ENCODE measurements at places on chromosomes 4 and X.

- no peak for DNase-seq
These were observed 98.8 kb upstream of the SPRY1 start for GRCh38 chr4:123297836-123298235.

- DNase-seq = no peak
These were observed 56.2 kb upstream of the S100G start for GRCh38 chrX:16593801-16594200.

DNA sequence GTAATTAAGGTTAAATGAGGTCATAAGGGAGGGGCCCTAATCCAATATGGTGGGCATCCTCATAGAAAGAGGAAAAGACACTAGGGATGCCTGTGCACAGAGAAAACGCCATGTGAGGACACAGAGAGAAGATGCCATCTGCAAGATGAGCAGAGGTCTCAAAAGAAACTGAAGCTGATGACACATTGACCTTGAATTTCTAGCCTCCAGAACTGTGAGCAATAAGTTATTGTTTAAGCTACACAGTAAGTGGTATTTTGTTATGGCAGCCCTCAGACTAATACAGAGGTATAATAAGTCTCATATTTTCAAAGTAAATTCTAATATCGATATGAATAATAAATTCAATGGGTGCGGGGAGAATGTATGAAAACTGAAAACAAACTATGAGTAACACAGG is 169.9 kb downstream of the UGT8 start:
- no peak for DNase-seq

GRCh38 chr4:2913168-2913567 is 50.0 kb downstream of the NOP14 start:
- DNase-seq = no peak

GRCh38 chr4:140499391-140499790 is 1.3 kb upstream of the MGAT4D start:
- no peak for DNase-seq

DNA sequence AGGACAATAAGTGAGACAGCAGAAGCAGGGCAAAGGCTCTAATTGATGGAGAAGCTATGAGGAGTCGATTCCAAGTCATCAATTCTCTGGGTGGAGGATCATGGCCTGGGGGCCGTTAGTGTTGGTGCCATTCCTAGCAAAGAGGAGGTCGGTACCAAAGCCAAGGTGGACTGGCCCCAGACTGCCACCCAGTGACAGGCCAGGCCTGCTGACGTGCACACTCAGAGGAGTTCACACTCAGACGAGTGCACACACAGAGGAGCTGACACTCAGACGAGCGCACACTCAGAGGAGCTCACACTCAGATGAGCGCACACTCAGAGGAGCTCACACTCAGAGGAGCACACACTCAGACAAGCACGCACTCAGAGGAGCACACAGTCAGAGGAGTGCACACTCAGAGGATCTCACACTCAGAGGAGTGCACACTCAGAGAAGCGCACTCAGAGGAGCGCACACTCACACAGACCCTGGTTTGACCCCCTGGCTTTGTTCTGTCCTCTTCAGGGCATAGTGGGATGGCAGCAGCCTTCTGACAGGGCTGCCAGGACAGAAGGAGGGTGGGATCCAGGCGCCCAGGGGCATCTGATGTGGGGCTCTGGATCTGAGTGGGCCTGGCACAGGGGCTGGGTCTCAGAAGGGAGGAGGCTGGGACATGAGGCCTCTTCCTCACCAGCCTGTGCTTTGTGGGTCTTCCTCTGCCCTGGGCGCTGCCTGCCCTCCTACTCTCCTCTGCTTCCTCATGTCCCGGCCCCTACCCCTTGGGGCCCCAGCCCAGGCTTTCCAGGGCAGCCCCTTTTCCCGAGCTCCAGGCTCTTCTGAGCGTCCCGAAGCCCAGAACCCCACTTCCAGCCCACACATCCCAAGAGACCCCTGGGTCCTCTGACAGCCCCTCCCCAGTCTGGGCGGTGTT is 41.7 kb upstream of the NKX1-1 start:
- DNase-seq = no peak

DNA sequence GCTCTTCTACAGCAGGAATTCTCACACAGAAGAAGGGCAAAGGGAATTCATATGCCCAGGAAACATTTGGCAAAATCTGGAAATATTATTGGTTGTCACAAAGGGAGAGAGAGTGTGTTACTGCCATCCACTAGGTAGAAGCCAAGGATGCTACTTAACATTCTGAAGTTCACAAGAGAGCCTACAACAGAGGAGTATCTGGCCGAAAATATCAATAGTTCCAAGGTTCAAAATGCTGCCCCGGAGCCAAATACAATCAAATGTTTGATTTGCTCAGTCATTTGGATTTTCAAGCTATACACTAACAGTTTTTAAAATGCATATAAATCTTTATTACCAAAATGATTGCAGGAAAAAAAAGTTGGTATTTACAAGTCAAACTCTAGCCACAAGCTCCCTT is 18.8 kb downstream of the OTUD4 start:
- no peak for DNase-seq

GRCh38 chrX:40281336-40282005 is 183.7 kb upstream of the BCOR start:
- no peak for DNase-seq

DNA sequence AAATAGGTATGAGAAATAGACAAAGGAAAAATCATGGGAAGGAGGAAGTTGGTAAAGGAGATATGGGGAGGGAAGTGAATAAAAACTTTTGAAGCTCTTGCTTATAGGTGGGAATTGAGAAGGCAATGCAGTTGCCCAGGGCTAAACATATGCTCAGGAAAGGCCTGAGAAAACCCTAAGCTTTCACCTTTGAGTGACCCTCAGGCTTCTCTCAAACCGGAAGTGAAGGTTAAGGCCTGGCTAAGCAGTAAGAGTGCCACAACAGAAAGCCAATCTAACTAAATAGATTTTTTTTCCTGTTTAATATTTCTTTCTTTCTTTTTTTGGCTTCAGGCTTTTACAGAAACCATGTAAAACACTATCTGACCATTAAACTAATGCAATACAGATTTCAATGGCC is 69.5 kb upstream of the GABRA3 start:
- DNase-seq = no peak

GRCh38 chr4:181204109-181204508 is 1039.1 kb upstream of the TENM3 start:
- DNase-seq = no peak

- DNase-seq = no peak
These were observed 1.7 kb upstream of the USP53 start for GRCh38 chr4:119210775-119211174.

GRCh38 chr4:21792736-21793135 is 155.8 kb downstream of the KCNIP4 start:
- no peak for DNase-seq

GRCh38 chr4:11599064-11599463 is 170.4 kb upstream of the HS3ST1 start:
- DNase-seq = no peak

- no peak for DNase-seq
These were observed 37.7 kb upstream of the OCIAD2 start for GRCh38 chr4:48944252-48944651.

DNA sequence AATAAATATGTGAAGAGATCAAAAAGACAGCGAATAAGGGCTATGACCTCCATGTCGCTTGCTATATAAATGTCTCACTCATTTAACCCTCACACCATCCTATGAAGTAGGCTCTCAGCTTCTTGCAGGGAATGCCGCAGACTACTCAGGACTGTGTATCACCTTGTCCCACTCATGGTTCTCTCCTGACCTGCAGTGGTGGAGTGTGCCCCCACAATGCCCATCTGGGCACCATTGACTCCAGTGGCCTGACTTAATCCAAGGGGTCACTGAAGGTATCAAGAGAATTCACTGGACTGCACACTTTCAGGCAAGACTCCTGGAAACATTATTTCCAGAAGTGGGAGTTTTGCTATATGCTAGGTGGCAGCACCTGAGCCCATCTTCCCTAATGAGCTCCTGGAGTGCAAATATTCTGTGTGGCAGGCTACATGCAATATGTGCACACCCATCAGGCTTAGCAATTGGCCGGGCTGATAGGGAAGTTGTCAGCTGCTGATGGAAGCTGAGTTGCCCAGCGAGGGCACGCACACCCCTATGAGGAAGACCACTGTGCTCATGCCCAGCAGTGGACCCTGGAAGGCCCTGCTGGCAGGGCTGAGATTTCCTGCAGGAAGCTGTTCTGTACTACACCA is 8.2 kb upstream of the EFNB1 start:
- no peak for DNase-seq

GRCh38 chr4:143241892-143242291 is 57.2 kb downstream of the USP38 start:
- DNase-seq = no peak

DNA sequence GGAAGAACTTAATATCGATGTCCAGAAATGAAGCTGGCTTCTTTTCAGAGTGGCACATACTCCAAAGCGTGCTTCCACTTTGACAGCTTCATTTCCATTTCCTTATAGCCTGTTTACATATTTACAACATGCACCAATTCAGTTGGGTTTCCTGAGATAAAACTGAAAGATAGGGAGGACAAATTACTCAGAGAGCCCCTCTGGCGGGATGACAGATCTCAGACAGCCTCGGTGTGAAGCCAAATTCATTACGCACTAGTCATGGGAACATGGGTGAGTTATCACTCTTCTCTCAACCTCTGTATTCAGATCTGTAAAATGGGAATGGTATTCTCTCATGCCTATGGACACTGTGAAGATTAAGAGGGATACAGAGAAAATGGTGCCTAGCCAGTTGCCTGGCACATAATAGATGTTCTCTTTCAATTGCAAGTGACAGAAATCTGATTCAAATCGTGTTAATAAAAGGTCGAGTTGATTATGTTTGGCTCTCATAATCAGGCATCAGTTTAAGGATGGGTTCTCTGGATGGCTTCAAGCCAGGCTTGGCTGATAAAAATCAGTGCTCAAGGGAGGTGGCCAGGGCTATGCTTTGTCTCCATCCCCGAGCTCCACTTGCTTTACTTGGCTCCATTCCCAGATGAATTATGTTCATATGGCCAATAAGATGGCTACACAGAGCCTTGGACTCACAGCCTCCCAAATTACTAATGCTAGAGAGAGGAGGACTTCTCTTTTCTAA is 132.2 kb upstream of the C1QTNF7 start:
- DNase-seq = no peak

- no peak for DNase-seq
These were observed 12.7 kb upstream of the AADAT start for GRCh38 chr4:170102426-170102825.

DNA sequence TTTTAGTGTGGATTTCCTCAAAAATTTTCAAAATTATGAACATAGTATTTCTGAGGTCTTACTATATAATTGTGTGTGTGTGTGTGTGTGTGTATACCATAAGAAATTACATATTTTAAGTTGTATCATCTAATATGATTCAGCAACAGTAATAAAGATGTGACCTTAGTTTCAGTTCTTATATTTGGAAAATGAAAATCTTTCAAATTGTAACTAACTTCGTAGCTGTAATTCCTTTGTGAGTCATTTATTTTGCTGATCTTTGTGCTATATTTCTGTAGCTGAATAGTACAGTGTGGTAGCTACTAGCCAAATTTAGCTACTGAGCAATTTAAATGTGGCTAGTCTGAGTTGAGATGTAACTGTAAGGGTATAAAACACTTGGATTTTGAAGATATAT is 116.4 kb downstream of the RAP1GDS1 start:
- DNase-seq = no peak

GRCh38 chr4:154044108-154044531 is 255.2 kb upstream of the SFRP2 start:
- DNase-seq = no peak

DNA sequence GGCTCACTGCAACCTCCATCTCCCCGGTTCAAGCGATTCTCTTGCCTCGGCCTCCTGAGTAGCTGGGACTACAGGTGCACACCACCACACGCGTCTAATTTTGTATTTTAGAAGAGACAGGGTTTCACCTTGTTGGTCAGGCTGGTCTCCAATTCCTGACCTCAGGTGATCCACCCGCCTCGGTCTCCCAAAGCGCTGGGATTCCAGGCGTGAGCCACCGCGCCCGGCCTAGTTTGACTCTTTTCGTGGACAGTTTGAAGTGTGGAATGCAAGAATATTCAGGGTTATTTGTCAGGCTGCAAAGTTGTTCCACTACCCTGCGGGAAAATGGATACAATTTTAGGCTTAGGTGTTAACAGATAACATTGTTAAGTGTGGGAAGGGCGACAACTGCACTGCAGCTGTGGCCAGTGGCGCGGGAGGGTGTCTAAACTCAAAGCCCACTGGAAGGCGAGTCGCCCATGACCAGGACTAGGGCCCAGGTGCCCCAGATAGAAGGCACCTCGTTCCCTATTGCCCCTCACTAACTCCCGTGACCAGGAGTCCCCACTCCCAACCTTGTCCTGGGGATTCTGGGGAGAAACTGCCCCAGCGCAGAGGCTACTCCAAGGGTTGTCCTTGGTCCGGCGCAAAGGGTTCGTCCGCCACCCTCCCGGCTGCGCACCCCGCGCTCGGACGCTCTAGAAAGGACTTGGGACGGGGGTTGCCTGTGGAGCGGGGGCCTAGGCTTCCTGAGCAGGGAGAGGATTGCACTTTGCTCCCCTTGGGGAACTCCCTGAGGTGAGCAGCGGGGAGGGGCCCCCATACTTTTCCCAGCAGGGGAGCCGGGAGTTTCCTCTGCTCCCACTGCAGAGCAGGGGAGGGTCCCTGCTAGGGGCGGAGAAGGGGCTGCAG is 1.1 kb upstream of the CD99 start:
- DNase-seq = peak; percentile 35

DNA sequence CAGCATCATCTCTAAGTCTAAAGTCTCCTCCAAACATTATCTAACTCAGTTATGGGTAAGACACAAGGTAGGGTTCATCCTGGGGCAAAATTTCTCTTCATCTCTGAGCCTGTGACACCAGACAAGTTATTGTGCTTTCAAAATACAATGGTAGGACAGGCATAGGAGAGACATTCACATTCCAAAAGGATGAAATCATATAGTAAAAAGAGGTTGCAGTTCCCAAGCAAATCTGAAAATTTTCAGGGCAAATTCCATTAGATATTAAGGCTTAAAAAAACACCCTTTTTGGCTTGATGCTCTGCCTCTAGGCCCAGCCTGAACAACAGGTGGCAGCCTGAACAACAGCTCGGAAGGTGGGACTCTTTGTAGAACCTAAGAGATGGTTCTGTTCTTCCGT is 448.3 kb upstream of the SLIT2 start:
- no peak for DNase-seq

DNA sequence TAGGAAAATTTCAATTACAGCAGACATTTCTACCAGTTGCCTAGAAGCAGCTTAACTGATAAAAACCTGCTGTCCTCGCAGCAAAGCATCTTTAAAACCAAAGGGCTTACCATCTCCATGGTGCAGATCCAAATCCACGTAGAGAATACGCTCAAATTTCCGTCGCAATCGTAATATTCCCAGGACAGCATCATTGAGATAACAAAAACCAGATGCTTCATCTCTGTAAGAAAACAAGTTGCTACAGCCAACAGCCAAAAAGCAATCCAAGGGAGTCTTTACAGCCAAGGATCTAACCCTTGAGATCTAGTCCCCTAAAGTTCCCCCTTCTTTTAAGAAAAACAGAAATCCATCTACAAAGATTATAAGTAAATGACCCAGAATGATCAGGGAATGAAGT is 77.6 kb downstream of the HDAC8 start:
- DNase-seq = no peak

DNA sequence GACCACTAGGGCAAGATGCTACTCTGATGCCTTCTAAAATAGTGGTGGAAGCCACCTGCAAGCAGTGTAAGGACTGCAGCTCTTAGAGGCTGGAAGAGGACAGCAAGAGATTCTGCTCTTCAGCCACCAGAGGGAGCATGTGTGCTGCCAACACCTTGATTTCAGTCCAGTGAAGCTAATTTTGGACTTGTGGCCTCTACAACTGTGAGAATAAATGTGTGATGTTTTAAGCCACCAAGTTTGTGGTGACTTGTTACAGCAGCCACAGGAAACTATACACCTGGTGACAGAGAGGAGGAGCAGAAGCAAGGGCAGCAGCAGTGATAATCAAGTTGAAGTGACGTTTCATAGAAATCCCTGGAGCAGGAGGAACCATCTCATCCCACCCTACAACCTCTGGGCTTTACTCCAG is 55.9 kb downstream of the FGFBP1 start:
- DNase-seq = peak; percentile 72
